ENCODE measurements at places on chromosomes 11 and 22.

GRCh38 chr22:46586531-46587011 lies 33.6 kb upstream of the GRAMD4 start:
- no peak for DNase-seq

- no peak for DNase-seq
Observed at GRCh38 chr11:86365546-86365945, 9.1 kb upstream of the CCDC81 start.

- no peak for DNase-seq
Observed at GRCh38 chr11:121499405-121499804, 46.6 kb upstream of the SORL1-AS1 start.

DNA sequence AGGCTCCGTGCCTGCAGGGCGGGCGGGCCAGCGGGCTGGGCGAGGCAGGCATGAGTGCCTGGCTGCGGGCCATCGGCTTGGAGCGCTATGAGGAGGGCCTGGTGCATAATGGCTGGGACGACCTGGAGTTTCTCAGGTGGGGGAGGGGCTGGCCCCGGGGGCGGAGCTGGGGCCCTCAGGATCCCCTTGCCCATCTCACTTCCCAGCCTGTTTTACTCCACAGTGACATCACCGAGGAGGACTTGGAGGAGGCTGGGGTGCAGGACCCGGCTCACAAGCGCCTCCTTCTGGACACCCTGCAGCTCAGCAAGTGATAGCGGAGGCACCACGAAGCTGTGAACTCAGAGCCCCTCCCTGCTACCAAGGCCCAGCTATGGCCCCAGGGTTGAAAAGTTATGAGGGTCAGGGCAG lies 5.9 kb downstream of the PHOX2A start:
- no peak for DNase-seq

DNA sequence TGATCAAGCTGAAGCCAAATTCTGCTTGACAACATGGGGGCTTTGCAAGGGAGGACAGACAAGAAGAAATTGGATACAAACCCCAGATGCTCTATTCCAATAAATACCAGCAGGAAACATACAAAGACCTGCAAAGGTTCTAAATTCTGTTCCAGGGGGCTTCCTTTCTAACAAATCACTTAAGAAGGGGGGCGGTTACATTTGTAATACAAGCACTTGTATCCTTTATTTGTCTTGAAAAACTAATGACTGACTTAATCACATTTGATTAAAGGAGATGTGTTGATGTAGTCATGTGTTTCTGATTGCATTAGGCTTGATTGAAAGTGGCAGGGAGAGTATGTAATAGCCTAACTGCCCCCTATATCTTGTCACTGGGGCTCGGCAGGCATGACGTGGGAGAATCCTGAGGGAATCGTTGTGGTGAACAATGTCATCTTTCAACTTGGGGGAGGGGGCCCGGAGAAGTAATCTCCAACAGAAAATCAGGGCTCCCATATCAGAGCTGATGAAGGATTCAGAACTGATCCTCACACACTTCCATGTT lies 361.7 kb downstream of the INSC start:
- DNase-seq = no peak

DNA sequence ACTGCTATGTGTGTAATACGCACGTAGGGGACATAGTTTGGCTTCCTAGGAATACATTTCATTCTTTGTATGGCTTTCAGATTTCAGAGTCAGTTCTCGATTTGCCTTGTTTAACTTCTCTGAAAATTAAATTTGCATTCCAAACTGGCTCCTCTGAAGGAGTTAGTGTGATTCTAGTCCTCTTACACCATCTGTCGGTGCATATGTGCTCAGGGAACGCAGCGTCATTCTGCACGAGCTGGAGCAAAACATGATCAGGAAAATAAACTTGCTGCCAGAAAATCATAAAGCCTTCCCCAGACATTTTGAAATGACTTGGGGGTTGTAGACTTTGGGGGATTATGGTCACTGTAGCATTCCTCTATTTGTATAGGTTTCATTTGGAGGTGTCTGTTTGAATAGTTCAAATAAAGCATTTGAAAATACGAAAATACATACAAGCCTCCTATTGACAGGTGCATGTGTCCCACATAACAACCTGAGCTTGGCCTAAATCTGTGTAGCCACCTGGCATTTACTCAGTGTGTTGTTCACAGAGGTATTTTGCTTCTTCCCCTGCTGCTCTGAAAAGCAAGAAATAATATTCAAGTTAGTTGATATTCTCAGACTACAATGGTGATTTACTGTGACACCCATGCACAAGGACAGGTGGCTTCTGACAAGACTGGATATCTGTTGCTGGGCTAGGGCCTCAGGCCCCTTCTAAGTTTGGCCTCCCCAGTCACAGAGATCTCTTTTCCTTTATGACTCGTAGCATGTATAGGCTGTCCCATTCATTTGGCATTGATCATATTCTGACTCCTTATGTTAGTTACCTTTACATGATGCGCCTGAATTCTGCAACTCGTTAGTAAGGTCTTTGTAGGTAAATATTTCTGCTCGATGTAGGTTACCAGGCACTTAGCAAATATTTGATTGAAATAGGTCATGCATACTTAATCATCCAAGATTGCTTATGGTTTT lies 81.6 kb upstream of the SORL1-AS1 start:
- DNase-seq = no peak

DNA sequence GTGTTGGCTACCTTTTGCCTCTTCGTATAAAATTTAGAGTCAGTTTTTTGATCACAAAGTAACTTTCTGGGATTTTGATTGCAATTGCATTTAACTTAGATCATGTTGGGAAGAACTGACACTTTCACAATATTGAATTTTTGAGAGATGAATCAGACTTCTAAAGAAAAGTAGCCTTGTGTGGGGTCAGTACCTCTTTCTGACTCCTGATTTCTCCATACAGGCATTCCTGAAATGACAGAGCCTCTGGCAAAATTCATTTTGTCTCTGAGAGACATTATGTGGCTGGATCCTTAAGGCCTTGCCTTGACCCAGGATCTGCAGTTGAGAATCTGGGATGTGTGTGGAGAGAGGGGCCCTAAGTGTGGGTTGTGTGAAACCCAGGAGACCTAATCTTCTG lies 37.8 kb downstream of the PPFIBP2 start:
- no peak for DNase-seq

DNA sequence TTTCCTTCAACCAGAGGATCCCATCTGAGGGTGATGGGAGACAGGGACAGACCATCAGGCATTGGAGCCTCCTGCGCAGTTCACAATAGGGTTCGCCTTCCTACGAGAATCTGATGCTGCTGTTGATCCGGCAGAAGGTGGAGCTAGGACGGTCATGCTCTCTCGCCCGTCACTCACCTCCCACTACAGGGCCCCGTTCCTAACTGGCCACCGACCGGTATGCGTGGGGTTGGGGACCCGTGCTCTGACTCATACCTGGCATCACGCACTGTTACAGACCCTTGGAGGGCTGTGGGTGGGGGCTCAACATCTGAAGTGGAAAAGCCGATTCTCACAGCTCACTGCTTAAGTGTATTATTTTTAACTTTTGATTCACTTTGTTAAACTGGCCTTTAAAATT lies 402.3 kb downstream of the BRD1 start:
- DNase-seq = no peak

GRCh38 chr11:96287822-96288439 lies 55.1 kb downstream of the MAML2 start:
- no peak for DNase-seq

DNA sequence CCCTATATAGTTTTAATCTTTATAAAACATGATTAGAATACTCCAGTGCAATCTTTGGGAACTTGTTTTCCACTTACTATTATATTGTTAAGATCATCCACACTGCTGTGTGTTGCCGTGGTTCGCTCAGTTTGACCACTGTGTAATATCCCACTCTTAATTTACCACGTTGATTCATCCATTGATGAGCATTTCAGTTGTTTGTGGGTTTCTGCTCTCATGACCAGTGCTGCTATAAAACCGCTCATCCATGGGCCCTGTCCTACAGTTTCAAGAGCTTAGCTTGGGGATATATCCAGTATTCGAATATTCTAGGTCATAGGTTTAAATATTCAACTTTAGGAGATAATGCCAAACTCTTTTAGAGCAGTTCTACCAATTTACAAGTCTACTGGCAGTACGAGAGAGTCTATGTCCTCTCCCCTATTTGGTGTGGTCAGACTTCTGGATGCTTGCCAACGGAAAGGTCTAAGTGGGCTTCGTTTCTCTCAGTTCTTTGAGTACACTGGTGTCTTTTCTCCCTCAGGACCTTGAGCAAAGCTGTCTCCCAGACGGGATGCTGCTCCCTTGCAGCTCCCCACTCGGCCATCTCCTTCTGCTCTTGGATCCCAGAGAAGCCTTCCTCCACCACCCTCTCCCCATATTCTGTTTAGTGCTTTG lies 94.9 kb upstream of the ALX4 start:
- no peak for DNase-seq
